ENCODE measurements at places on chromosomes 3 and 15. TPM values are rescaled to one million over a fixed set of nuclear protein-coding genes. Genes with fewer than 3 reads are reported as not detected.

The STAB1 gene
- 884 TPM for total RNA-seq

DNA sequence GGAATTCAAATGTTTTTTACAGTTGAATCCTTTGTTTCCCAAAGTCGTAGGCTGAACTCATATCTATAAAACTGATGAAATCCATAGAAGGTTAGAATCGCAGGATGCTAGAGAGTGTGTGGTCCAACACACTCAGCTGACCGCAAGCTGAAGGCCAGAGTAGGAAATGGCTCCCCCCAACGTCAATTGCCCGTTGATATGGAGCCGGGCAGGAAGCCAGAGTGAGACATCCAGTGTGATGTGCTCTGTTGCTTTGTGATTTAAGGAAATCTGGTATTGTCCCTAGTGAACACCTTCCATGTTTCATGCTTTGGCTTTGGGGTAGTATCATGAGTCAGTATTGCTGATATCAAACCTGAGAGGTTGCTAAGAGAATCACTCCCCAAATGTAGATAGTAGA is 5.8 kb upstream of the MEX3B start:
- peaks cover 7% of the 10 kb centered on the region for H3K27me3 ChIP-seq

GRCh38 chr15:40545457-40545856 is 19.4 kb downstream of the CCDC32 start:
- H3K4me3 ChIP-seq = no peak overlapping the region
- H3K36me3 ChIP-seq = no peaks in the 10 kb centered on the region
- no peaks in the 10 kb centered on the region for H3K27me3 ChIP-seq
- no peak for DNase-seq
- no peak overlapping the region for H3K27ac ChIP-seq

The ITPKA gene
- 0.37 TPM for total RNA-seq

The DALRD3 gene
- total RNA-seq = 22.3 TPM

DNA sequence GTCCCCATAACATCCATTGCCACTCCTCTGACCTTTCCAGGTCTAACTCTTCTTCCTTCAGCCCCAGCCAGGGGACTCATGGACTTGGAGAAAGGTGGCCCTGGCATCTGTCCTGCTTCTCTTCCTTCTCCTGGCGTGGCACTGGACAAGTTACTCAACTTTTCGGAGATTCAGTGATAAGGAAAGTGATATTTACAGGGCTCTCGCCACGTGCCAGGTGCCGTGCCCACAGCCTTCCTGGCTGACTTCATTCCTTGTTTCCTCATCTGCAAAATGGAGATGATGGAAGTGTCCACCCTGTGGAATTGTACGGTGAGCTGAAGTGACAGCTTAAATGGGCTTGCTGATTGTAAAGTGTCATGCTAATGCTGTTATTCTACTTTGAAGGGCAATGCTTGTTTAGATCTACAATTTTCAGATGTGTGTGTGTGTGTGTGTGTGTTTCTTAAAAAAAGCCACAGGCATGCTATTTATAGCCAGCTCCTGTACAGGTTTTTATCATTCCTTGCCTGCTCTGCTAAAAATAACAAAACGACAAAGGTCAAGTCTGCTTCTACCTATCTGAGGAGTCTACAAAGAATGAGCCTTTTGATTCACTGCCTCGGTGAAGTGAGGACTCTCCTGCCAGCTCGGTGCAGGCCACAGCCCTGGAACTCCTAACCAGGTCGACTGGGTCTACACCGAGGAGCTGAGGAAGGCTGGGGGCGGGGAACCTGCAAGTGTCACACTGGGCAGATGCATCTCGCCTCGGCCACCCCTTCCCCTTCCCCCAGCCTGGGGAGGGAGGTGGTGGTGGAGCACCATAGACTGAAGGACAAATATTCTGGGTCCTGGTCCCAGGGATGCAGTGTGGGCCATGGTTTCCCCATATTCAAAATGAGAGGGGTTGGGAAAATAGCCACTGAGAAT is 11.4 kb upstream of the ATP2B2 start:
- H3K4me3 ChIP-seq = no peak overlapping the region
- no peak overlapping the region for H3K27ac ChIP-seq
- DNase-seq = peak; percentile 61
- H3K27me3 ChIP-seq = peaks cover 6% of the 10 kb centered on the region
- H3K4me1 ChIP-seq = no peaks in the 10 kb centered on the region

DNA sequence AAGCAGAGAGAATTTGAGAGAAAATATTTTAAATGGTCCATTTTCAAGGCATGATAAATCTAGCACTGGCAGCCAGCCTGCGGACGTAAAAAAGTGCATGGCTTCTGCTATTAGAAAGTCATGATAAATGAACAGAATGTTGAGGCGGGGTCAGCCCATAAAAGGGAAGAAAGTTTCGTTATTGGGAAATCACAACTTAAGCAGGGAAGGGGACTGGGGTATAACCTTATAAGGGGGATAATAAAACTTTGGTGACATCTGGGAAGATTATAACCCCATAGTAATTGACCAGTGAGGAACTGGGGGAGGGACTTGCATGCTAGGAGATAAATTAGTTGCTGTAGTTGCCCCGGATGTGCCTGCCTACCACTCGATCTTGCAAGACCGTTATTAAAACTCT is 88.4 kb upstream of the PLSCR4 start:
- no peak for DNase-seq
- no peaks in the 10 kb centered on the region for H3K36me3 ChIP-seq
- H3K4me3 ChIP-seq = no peak overlapping the region
- H3K4me1 ChIP-seq = no peaks in the 10 kb centered on the region
- H3K27me3 ChIP-seq = no peaks in the 10 kb centered on the region
- H3K27ac ChIP-seq = peak overlapping the region; percentile 48

- H3K27ac ChIP-seq = no peak within 1 kb of the TSS
- no peaks in the 10 kb centered on the region for H3K36me3 ChIP-seq
- peak within 1 kb of the TSS; percentile 37 for H3K4me3 ChIP-seq
- peaks cover 50% of the 10 kb centered on the region for H3K27me3 ChIP-seq
- H3K4me1 ChIP-seq = peaks cover 18% of the 10 kb centered on the region
These were observed at the start of gene HRH1 for GRCh38 chr3:11154036-11154952. HRH1 (plus strand) TSS chr3:11154493; CDS start chr3:11259038, 104,545 bp downstream.

The AADAC gene
- not detected for total RNA-seq

The NPAP1 gene
- 0.23 TPM for total RNA-seq

DNA sequence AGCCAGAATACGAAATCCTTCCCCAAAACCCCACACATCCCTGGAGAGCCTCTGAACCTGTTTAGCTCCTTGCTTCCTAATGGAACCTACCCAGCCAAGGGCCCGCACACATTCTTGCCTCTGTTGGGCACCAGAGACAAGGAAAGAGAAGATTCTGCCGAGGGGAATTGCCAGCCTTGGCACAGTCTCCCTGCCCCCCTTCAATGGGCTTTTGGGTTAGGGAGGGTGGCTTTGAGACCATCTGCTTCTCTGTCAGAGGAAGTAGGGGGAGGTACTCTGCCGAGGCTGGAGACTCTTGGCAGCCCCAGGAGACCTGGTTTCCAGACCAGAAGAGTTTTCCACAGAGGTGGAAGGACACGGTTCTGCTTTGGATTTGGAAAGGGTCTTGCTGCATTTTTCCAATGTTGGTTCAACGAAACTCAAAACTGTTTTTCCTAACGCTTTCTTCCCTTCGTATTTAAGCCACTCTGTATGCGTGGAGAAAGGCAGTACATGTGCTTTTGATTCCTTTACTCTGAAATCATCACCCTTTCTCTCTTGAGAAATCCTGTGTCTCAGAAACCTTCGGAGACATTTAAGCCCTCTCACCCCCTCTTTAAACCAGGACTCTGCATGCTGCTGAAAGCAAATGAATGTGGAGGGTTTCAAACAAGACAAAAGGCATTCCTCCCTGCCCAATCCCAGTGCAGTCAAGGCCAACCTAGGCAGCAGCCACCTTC is 78.8 kb upstream of the PRR23C start:
- DNase-seq = no peak
- H3K36me3 ChIP-seq = no peaks in the 10 kb centered on the region
- H3K27ac ChIP-seq = no peak overlapping the region
- H3K4me3 ChIP-seq = no peak overlapping the region
- H3K4me1 ChIP-seq = no peaks in the 10 kb centered on the region
- no peaks in the 10 kb centered on the region for H3K27me3 ChIP-seq

The MUSTN1 gene
- total RNA-seq = 4.1 TPM

DNA sequence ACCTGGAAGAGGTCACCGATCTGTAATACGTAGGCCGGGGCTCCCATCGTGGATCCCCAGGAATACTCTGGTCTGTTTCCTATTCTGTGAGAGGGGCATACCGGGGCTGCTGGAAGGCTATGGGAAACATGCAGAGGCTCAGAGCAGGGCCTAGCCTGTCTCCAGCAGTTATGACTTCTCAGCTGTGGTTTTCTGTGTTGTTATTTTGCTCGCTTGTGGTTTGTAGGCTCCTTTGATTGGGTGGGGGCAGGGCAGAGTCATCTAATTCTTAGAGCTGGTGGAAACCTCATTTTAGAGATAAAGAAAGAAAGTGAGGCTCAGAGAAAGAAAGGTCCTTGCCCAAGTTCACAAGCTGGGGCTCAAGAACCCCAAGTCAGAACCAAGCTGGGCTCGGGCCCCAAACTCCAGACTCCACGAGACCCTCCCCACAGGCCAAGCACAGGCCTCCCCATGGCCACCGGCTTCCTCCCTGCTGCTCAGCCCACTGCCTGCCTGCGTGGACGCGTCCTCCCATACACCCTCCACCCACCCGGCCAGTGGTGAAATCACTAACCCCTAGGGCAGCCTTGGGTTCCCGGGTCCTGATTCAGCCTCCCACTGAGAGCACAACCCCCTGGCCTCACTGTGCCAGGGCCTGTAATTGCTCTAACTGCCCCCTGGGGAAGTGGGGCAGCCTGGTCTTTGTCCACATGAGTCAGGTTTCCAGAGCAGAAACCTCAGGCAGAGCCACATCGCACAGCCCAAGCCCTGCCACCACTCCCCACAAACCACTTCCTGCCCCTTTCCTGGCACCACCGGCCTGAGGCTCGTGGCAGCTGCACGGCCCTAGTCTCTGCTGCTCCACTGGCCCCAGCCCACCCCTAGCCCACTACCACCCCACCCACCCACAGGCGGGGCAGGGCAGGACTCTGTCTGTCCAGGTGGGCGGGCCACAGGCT is 270.8 kb downstream of the UACA start:
- H3K4me3 ChIP-seq = peak overlapping the region; percentile 60
- DNase-seq = peak; percentile 94
- no peaks in the 10 kb centered on the region for H3K36me3 ChIP-seq
- H3K27me3 ChIP-seq = no peaks in the 10 kb centered on the region

DNA sequence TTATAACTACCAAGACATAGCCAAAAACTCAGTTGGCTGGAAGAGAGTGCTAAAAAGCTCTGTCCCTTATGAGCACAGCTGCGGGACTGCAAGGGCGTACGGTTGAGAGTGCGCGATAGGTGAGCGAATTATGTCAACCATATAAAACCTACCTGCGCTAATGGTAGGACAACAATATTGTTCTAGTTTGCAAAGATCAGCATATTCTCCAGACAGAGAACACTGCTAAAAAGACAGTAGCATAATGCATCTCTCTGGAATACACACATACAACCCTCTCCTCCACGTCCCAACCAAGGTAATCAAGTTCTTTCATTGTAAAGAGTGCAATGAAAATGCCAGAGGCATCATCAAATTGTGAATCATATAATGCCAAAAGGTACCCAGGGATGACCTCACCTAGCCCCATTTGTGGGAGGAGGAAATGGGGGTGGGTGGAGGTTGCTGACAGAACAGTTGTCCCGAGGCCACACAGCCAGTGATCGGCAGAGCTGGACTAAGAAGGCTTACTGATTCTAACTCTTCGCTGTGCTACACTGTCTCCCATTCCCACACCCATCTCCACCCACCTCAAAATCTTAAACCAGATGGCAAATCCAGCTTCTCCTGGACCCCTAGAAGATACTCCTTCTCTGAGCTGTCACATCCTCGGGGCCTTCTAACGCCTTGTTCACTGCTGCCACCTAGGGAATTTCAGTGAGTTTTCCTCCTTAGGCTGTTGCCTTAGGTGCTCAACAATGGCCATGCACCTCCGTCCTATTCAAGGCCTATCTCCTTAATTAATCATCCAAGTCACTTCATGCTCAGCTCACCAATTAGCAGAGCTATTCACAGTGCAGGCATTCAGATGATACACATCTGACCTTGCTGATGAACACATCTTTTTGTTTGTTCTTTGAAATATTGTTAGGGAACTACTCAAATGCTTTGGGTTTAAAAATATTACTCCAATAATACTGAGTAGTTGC is 60.7 kb downstream of the RPL22L1 start:
- no peak for DNase-seq
- no peaks in the 10 kb centered on the region for H3K4me1 ChIP-seq
- no peak overlapping the region for H3K27ac ChIP-seq
- no peak overlapping the region for H3K4me3 ChIP-seq
- H3K27me3 ChIP-seq = no peaks in the 10 kb centered on the region
- no peaks in the 10 kb centered on the region for H3K36me3 ChIP-seq

- DNase-seq = no peak
- H3K27me3 ChIP-seq = peaks cover 5% of the 10 kb centered on the region
- no peaks in the 10 kb centered on the region for H3K36me3 ChIP-seq
- H3K27ac ChIP-seq = no peak overlapping the region
- H3K4me3 ChIP-seq = no peak overlapping the region
These were observed 105.8 kb upstream of the MYZAP start for GRCh38 chr15:57485869-57486268.

The ADAMTS9 gene
- total RNA-seq = 112 TPM

- peak overlapping the region; percentile 97 for H3K27ac ChIP-seq
- H3K4me3 ChIP-seq = peak overlapping the region; percentile 69
These were observed 1.5 kb upstream of the CLK3 start for GRCh38 chr15:74613953-74614743.

GRCh38 chr15:90869601-90870353 is 1.4 kb downstream of the FURIN start:
- H3K27me3 ChIP-seq = no peaks in the 10 kb centered on the region
- DNase-seq = peak; percentile 84
- peaks cover 48% of the 10 kb centered on the region for H3K4me1 ChIP-seq
- H3K27ac ChIP-seq = peak overlapping the region; percentile 79
- no peak overlapping the region for H3K4me3 ChIP-seq
- no peaks in the 10 kb centered on the region for H3K36me3 ChIP-seq

The AGBL1 gene
- total RNA-seq = not detected

GRCh38 chr3:171620825-171621434 is 160.7 kb upstream of the TNIK start:
- H3K27me3 ChIP-seq = no peaks in the 10 kb centered on the region
- H3K36me3 ChIP-seq = no peaks in the 10 kb centered on the region
- DNase-seq = no peak

The SCN11A gene
- total RNA-seq = 3.4 TPM

DNA sequence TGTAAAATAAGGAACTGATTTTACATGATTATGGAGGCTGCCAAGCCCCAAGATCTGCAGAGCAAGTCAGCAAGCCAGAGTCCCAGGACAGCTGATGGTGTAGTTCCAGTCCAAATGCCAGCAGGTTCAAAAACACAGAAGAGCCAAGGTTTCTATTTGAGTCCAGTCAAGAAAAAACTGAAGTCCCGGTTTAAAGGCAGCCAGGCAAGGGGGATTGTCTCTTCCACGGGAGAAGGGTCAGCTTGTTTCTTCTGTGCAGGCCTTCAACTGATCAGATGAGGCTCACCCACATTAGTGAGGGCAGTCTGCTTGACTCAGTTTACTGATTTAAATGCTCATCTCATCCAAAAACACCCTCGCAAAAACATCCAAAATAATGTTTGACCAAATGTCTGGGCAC is 246.2 kb downstream of the PLCL2 start:
- no peaks in the 10 kb centered on the region for H3K36me3 ChIP-seq
- no peak overlapping the region for H3K4me3 ChIP-seq
- no peak for DNase-seq
- no peaks in the 10 kb centered on the region for H3K4me1 ChIP-seq
- no peak overlapping the region for H3K27ac ChIP-seq
- no peaks in the 10 kb centered on the region for H3K27me3 ChIP-seq

GRCh38 chr3:125357032-125357658 is 18.0 kb downstream of the ZNF148 start:
- no peaks in the 10 kb centered on the region for H3K27me3 ChIP-seq
- no peak overlapping the region for H3K27ac ChIP-seq
- H3K4me1 ChIP-seq = peaks cover 88% of the 10 kb centered on the region
- H3K36me3 ChIP-seq = no peaks in the 10 kb centered on the region

GRCh38 chr15:26864664-26865191 is 2.1 kb upstream of the GABRA5 start:
- H3K4me3 ChIP-seq = no peak overlapping the region
- DNase-seq = no peak
- no peaks in the 10 kb centered on the region for H3K36me3 ChIP-seq
